ENCODE measurements at places on chromosomes 5 and 9.

DNA sequence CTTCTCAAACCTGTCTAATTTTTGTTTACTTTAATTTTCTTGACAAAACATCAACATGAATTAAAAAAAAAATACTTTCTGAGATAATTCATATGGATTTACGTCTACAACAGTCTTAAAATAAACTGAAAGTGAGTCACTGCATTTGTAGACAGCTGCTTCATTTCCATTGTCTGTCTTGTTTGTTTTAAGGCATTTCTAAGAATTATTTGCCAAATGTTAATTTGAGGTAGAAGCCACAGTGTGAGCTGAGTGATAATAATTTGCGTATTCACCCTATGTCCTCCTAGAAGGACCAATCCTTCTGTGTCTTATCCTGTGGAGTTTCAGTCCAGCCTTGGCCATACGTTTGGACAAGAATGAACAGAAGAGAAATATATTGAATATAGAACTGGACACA, 174.5 kb downstream of the CFAP90 start:
- DNase-seq, result no peak

DNA sequence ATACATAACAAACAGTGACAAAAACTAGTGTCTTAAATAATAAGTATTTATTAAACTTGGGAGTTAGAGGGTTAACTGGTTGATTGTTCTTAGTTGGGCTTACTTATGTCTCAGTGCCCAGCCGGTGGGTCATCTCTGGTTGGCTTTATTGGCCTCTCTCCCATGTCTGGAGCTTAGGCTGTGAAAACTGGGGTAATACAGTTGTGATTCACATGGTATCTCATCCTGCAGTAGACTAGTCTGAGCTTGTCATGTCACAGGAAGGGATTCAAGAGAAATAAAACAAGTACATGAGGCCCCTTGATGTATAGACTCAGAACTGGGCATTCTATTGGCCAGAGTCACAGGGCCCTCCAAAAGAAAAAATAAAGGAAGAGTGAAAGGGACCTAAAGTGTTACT, 466.4 kb upstream of the SMC2 start:
- DNase-seq, result no peak

- no peak for DNase-seq
Observed at GRCh38 chr9:107878462-107878861, 388.9 kb upstream of the KLF4 start.

GRCh38 chr9:125558453-125559092, 148.4 kb downstream of the MAPKAP1 start:
- DNase-seq, result peak; percentile 17

DNA sequence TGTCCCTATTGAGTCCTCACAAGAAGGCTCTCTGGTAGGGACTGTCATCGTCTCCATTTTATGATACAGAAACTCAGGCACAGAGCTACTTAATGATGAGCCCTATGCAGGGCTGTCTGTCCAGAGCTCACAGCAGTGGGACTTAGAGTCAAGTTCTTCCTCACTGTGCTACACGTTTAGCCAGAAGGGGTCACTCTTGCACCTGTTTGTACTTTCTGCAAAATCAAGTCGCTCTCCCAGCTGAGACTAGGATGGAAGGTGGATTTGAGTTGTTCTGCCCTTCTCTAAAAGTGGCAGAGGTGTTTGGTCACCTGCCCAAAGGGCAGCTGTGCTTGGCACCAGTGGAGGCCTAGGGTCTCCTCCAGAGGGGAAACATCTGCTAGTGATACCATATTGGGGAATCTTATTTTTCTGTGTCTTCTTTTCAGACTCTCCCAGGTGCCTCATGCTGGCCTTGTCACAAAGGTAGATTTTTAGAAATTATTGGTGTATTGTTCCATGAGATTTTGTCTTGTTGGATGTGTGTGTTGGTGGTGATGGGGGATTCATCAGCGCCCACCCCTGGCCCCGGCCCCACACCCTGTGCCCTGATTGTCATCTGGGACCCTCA, 104.2 kb downstream of the PPARGC1B start:
- DNase-seq, result peak; percentile 19

GRCh38 chr5:32673272-32673671, 37.8 kb upstream of the NPR3 start:
- no peak for DNase-seq

GRCh38 chr9:88460587-88461332, 72.5 kb downstream of the SPIN1 start:
- DNase-seq, result no peak

DNA sequence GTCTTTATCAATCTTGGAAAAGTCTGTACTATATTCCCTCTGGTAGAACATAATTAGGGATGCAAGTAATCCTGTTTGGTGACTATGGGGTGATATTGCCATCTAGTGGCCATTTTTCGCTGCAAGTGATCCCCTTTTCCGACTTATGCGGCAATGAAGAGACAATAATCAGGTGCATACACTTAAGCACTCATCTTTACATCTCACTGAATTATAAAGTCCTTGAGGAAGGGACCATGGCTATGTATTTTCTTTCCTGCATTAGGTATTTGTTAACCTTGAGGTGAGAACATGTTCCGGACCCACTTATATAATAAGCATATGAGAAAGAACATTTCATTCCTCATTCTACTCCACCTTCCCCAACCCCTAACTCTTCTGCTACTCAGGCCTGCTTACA, 19.6 kb upstream of the LIX1 start:
- DNase-seq, result no peak

DNA sequence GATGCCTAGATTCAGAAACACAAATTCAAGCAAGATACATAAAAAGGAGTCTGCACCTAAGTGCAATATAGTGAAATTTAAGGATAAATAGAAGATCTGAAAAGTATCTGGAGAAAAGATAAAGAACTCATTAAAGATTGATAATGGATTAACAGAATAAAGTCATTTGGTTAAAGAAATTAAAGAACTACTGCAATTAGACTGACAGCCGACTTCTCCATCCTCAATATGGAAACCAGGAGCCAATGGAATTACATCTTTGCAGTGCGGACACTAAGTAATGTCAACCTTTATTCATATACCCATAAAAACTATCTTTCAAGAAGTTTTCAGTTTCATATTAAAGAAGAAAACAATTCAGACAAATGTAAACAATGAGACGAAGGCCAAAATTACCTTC, 81.0 kb downstream of the MRPL36 start:
- DNase-seq, result no peak

GRCh38 chr9:71032779-71033178, 88.6 kb downstream of the TRPM3 start:
- no peak for DNase-seq

DNA sequence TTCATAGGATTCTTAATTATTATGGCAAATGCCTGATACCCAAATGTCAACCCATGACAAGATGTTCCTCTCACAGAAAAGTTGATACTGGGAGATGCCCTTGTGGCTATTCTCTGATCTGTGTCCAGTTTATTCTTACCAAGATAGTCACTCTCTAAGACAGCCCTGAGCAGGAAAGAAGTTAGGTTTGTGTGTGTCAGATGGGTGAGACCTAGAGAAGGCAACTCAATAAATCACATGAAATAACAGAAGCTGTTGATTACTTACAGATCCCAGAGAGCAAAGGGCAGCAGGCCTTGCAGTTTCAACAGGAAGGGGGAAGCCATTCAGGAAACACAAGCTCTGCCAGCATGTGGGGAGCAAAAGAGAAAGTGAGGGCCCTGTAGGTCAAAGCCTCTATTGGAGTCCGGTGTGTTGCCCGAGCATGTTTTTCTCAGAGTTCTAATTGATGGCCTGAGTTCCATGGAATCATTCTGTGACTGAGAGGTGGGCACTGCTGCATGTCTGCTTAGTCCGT, 1193.7 kb upstream of the CDH18 start:
- DNase-seq, result no peak

GRCh38 chr5:32261198-32261597, 51.5 kb downstream of the MTMR12 start:
- no peak for DNase-seq

DNA sequence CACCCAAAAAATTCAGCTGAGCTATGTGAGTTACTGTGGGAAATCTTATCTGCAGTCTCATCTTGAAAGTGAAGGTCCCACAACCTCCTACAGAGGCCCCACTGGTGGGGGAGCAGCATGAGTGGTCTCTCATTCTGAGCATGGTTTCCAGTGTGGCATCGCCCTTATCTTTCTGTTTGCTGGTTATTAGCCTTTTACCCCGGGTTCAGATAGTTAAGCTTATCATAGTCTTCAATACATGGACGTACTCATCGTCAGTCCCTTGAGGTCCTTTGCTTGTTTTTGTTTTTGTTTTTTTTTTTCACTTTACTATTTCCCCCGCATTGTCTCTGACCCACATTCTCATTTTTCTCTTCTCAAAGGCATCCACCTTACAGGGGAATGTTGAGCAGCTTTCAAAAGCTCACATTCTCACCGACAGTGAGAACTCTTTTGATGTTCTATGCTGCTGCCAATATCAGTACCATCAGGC, 7.7 kb upstream of the HAVCR2 start:
- DNase-seq, result no peak

- DNase-seq, result no peak
Observed at GRCh38 chr9:20538956-20539355, 83.3 kb downstream of the MLLT3 start.

GRCh38 chr5:39138892-39139291, 64.7 kb upstream of the RICTOR start:
- DNase-seq, result no peak

DNA sequence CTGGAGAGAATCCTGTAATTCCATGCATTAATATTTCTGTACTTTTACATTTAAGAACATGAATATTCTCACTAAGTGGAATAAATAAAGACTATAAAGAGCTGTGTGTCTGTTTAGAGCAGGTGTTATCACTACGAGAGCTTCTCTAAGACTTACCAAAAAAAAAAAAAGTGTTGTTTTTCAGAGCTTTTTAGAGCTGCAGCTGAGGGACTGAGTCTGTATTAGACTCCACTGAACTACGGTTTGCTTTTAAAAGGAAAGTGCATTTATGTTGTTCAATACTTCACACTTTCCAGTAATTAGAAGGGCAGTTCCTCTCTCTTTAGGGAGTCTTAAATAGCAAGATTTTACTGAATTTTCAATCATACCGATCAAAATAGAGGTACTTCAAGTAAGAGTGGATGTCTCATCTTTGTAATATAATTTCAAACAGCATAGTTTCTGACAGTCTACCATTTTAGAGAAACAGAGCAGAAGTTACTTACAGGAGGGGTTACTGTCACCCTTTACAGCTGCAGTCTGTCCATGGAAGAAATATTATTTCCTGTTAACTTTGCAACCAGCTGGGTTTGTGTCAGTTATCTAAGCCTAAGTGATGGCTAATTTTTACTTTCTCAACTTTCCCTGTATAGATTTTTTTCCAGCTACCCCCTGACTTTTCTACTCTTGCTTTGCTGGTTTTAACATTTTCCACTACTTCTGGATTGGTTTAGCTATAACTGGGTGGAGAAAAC, 2.4 kb downstream of the SYK start:
- DNase-seq, result no peak

DNA sequence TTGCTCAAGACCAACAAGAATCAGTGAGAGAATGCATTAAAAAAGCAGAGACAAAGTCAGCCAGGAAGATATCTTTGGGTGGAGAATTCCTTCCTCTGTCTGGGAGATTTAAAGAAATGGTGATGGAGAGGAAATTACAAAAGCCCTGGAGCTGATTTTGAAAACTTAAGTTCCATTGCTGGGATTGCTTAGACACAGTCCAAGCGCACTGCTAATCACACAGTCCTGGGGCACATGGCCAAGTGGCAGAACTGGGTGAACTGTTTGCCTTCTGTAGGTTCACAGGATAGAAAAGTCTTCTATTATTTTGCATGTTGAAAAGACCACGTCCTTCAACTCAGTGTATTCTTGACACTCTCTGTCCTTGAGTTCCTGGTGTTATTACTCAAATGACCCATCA, 284.9 kb upstream of the FBXL7 start:
- DNase-seq, result no peak

DNA sequence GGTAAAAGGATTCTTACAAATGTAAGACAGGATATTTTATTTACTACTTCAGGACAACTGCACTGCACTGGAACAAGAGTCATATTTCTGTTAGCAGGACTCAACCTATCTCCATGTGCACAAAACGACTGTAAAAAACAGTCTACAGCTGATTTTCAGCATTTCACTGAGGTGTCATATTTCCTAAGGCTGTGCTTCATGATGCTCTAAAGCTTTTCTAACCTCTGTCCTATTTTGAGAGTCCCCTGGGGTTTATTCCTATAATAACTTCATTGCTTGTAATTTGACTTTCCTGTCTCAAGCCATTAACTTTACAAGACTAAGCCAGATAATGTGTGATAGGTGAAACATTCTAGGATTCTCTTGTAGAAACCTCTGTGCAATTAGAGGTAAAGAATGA, 472.3 kb downstream of the HINT1 start:
- no peak for DNase-seq

GRCh38 chr9:98323051-98323830, 67.8 kb upstream of the TBC1D2 start:
- DNase-seq, result no peak

DNA sequence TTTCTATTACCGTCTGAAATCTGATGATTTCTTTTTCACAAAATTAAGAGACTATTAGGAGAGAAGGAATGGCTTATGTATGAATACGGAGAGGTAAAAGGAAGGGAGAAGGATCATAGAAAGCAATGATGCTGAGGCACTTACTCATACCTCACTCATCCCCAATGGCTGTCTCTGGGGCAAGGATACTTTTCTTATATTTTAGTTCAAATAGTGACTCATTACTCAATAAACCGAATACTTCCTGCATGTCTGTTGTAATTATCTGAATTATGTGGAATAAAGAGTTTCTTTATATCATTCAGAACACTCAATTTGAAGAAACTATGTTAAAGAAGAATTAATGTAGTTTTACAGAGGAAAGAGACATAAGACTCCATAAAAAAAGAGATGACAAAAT, 284.5 kb upstream of the NUDT12 start:
- DNase-seq, result no peak

DNA sequence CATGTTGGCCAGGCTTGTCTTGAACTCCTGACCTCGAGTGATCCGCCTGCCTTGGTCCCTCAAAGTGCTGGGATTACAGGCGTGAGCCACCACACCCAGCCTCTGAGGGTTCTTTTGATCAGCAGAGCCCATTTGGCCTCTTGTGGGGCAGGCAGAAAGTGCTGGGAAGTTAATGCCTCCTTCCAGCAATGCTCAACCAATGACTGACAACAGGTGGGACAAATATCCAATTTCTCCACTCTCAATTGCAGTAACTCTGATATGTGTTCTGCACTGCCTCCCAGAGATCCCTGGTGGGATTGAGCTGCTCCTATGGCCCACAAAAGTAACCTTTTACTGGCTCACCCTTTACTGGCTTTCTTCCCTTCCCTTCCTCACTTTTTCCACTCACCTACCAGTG, 79.9 kb upstream of the APC start:
- DNase-seq, result no peak

GRCh38 chr5:6950250-6950649, 237.0 kb downstream of the TENT4A start:
- DNase-seq, result no peak

- DNase-seq, result no peak
Observed at GRCh38 chr9:107155244-107155817, 127.7 kb upstream of the RAD23B start.
